ENCODE measurements at places on chromosomes 5 and 9.

- DNase-seq = no peak
Observed at GRCh38 chr9:100084734-100085133, 14.1 kb downstream of the ERP44 start.

DNA sequence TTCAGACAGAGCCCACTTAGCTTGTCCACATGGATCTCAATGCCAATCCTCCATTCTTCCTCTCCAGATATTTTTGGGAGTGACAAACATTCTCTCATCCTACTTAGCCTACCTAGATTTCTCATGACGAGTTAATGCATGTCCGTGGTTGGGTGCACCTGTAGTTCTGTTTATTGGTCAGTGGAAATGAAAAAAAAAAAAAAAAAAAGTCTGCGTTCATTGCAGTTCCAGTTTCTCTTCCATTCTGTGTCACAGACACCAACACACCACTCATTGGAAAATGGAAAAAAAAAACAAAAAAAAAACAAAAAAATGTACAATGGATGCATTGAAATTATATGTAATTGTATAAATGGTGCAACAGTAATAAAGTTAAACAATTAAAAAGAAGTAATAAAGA is 59.0 kb downstream of the BASP1 start:
- DNase-seq = no peak

GRCh38 chr9:124452841-124453585 is 2.8 kb downstream of the ADGRD2 start:
- no peak for DNase-seq

DNA sequence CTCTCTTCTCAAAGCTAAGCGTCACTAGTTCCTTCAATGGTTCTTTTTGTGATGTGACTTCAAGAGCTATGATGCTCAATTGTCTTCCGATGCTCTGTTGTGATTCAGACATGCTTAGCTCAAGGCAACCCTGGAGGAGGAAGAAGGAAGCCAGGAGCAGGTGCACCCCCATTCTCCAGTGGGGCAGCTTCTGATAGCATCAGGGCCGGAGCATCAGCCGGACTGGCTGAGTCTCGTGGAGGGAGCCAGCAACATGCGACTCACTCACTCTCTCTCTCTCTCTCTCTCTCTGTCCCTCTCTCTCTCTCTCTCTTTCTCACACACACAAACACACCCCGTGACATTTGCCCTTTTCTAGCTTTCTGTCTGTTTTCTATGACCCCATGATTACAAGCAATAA is 140.2 kb downstream of the HSD17B3 start:
- no peak for DNase-seq

DNA sequence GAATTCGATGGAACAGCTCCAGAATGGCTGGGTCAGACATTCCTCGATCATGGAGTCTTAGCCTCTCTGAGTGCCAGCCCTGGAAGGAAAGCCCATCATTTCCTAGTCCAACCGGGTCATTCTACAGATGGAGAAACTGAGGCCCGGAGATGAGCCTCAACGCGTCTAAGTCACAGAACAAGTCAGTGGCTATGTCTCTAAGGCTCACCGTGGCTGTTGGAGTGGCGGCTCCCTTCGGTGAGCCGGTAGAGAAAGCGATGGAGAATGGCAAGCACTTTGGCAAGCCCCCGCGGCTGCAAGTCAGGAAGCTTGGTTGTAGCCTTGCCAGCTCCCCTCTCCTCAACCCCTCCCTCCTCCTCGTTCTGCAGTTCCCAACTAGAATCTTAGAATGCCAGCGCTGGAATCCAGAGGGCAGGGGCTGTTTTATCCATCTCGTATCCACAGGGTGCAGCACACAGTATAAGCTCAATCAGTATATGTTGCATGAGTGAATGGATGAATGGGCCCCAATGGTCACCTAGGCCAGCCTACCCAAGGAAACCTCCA is 438 bp upstream of the ARSI start:
- DNase-seq = no peak

- DNase-seq = peak; percentile 87
Observed at GRCh38 chr9:83707518-83707767, 315 bp downstream of the UBQLN1 start.

DNA sequence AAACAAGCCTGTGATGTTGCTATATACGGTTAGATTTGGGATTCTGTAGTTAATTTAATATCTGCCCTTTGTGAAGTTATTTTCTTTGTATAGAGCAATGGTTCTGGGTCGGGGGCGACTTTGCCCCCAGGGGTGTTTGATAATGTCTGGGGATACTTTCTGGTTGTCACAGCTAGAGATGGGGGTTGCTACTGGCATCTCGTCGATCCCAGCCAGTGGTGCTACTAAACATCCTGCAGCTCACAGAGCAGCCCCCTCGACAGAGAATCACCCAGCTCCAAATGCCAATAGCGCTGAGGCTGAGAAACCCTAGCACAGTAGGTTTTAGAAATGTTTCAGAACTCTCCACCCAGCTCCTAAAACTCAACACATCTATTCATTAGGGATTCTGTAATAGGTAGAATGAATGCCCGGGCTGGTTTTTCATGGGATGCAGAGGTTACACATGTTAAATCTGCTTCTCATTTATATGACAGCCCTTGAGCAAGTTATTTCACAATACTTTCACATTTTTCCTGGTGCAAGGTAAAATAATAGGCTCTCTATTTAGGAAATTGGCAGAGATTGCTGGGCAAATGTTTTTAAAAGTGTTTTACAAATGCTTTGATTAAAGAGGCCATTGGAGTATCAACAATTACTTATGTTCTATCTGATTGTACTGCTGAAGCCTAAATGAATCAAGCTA is 75.2 kb upstream of the CTSL start:
- DNase-seq = peak; percentile 74

DNA sequence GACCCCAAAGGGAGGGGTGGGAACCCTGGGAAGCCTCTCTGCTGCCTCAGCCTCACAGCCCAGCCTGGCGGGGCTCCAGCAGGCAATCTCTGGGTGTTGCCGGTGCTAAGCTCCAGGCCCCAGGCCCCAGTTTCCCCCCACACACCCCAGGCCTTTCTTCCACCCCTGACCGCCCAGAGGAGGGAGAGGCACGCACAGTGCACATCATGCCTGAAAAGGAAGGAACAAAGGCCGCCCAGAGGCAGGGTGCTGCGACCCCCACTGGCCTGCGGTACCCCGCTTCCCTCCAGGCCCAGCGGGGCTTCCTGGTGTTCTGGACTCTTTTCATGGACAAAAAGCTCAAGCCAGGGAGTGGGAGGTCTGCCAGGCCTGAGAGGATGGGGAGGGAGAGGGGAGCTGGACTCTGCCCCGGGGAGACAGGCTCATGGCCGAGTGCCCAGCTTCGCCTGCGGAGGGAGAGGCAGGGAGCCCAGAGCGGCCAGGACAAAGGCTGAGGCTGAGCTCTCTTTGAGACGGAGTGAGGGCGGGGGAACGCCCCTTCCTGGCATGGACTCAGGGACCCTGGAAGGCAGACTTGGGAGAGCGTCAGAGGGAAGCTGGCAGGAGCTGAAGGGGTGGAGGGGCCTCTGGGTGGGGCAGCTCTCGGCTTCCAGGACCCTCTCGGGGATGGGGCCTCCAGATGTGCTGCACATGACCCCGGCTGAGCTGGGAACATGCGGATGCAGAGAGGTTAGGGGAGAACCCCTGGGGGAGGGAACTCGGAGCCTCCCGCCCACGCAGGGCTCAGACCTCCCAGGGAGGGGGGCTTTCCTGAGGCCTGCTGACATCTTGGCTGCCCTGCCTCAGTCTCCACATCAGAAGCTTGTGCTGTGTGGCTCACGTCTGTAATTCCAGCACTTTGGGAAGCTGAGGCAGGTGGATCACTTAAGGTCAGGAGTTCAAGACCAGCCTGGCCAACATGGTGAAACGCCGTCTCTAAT is 1.8 kb upstream of the ENTPD2 start:
- DNase-seq = peak; percentile 92

- DNase-seq = no peak
Observed at GRCh38 chr5:151819830-151820229, 48.1 kb downstream of the G3BP1 start.

DNA sequence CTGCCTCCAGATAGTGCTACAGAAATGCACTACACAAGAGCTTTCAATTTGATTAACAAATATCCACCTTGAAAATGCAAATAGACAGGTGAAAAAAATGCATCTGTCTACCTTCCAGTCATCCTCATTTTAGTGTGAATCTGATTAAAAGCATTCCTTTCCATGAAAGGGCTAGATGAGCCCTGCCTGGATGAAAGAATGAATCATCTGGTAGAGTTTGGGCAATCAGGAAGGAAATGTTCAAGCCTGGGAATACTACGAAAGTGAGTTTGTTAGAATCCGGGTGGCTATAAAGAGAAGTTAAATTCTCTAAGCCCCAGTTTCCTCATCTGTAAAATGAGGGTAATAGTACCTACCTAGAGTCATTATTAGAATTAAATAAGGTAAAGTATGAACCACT is 142.6 kb downstream of the FAM114A2 start:
- peak; percentile 5 for DNase-seq

- no peak for DNase-seq
Observed at GRCh38 chr9:33408087-33408486, 5.7 kb upstream of the AQP7 start.

DNA sequence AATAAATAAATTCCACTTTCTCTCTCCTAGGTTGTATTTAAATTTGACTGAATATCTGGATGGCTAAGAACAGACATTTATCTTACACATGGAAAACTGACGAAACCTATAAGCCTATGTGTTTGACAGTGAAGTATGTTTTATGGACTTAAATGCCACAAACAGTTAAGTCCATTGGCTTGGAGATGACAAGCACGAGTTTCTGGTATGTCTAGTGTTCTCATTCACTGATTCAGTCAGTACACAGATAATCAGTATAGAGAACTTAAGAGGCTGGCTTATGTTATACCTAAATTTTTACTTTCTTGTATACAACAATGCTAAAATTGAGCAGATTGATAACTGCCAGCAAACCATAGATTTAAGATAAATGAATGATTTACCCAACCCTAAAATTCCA is 38.9 kb downstream of the SNAPC3 start:
- no peak for DNase-seq

DNA sequence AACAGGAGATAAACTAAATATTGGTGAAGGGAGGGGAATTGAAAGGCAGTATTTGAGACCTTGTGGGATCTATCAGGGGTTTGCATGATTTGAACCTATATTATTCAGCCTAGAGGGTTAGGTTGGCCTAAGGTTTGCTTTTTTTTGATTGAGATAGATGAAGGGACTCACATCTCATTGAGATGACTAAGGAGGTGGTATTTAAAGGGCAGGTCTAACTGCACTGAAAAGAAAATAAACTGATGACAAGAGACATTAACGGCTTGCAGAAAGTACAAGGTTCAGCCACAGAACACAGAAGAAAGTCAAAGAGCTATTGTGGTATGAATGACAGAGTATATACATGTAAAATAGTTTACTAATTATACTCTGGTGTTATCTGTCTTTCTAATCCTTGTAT is 412.7 kb downstream of the CDH10 start:
- DNase-seq = peak; percentile 30

GRCh38 chr5:156623381-156624040 is 226.6 kb upstream of the PPP1R2B start:
- no peak for DNase-seq

- peak; percentile 58 for DNase-seq
Observed at GRCh38 chr5:173670130-173670651, 53.7 kb upstream of the BOD1 start.

GRCh38 chr5:175263776-175264175 is 180.2 kb downstream of the DRD1 start:
- no peak for DNase-seq
